Globus pallidus (tissue), 1 donor: ENCODE measurements at places on chromosomes 5 and 9.

- no peak for DNase-seq
These were observed 41.5 kb downstream of the VAV2 start for GRCh38 chr9:133950629-133951111.

- no peak for DNase-seq
These were observed 51.1 kb downstream of the SPEF2 start for GRCh38 chr5:35668794-35669193.

- DNase-seq = no peak
These were observed 263.8 kb downstream of the NSG2 start for GRCh38 chr5:174309131-174309795.

DNA sequence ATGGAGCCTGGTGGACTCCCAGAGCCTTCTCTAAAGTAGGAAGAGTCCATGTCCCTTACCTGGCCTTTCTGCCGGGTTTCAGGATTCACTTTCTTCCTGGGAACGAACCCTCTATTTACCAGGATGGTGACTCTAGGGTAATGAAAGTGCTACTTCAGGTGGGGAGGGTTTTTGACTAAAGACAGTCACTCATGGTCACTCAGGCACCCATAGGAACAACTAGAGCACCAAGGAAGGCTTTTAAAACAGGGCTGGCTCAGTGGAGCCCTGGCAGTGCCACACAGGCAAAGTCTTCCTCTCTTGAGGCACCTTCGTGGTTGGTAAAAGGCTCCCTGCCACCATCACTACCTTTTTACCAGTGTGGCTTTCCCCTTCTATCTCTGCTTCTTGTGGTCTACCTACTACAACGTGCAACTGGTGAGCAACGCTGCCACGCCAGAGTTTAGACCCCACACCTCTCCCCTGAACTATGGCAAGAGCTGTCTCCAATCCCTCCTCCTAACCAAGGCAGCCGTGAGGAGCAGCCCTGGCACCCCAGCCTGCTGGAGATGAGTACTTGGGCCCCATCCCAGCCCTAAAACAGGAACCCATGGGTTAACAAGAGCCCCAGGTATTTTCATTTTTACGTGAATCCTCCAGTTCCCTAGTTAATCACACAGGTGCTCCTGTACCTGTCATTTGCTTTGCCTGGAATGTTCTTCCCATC lies 3.5 kb downstream of the SURF1 start:
- no peak for DNase-seq

DNA sequence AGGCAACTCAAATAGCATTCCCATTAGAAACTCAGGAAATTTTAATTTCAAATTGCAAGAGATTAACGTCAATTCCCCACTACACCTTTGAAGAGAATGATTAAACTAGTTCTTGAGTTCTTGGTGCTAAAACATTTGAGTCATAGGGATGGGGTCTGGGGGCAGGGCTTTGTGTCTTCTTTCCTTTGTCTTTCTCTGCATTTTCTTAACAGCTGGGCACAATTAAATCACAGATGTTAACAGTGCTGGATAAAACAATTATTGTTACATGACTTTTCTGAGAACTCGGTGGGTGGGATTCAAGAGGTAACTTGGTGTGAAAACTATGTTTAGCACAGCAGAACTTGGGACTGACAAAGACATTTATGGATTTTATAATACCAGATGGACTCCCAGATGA lies 351.9 kb upstream of the TNC start:
- no peak for DNase-seq

DNA sequence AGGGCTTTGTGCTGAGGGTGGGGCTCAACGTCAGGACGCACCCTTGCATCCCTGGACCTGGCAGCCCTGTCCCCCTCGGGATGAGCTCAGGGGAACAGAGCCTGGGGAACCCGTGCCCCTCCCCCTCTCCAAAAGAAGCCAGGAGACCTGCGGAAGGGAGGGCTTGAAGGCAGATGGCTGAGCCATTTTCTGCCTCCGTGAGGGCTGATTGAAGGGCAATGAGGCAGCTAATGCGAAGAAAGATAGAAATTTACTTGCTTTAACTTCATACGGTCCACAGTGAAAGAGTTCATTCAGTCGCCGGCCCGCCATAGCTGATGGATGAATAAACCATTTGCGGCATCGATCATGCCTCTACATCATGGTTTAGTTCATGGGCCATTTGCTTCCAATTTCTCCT lies 28.8 kb downstream of the ASS1 start:
- DNase-seq = no peak
